ENCODE measurements at places on chromosomes 6 and 20.

GRCh38 chr6:46134216-46134615 lies 4.4 kb downstream of the ENPP4 start:
- DNase-seq: no peak

GRCh38 chr6:157185986-157186385 lies 137.3 kb downstream of the TMEM242 start:
- no peak for DNase-seq

DNA sequence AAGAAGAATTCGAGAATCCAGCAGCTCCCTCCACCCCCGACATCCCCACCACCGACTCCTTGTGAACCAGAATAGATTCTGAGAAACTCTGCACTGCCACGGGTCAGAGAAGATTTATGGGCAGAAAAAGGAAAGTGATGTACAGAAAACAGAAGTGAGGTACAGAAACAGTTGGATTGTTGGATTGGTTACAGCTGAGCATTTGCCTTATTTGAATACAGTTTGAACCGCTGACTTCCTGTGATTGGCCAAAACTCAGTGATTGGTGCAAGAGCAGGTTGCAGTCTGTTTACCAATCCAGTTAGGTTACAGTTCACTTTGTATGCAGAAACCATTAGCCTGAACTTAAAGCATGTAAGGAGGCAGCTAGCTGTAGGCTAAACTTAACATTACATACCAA lies 131.2 kb upstream of the HDDC2 start:
- no peak for DNase-seq

DNA sequence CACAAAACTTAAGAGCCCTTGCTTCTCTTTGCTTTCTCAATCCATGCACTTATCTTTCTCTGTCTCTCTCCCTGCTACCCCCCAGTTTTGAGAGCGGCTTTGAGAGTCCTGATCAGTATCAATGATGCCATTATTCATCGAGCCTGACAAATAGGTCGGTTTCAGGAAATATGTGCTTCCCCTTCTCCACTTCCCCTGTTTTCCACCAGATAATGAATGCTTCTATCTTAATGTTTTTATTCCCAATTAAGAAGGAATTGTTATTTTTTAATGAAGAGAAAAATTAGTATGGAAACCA lies 117.7 kb downstream of the KIF13A start:
- no peak for DNase-seq

- no peak for DNase-seq
Observed at GRCh38 chr6:56875961-56876360, 78.9 kb upstream of the BEND6 start.

- DNase-seq: no peak
Observed at GRCh38 chr6:7045331-7045730, 62.4 kb upstream of the RREB1 start.

- DNase-seq: no peak
Observed at GRCh38 chr6:45786355-45786781, 229.3 kb downstream of the CLIC5 start.

- DNase-seq: no peak
Observed at GRCh38 chr6:163173741-163174140, 240.8 kb upstream of the QKI start.

GRCh38 chr6:36824253-36824652 lies 15.0 kb downstream of the CPNE5 start:
- DNase-seq: no peak

GRCh38 chr6:165404697-165405096 lies 95.3 kb upstream of the C6orf118 start:
- DNase-seq: no peak

DNA sequence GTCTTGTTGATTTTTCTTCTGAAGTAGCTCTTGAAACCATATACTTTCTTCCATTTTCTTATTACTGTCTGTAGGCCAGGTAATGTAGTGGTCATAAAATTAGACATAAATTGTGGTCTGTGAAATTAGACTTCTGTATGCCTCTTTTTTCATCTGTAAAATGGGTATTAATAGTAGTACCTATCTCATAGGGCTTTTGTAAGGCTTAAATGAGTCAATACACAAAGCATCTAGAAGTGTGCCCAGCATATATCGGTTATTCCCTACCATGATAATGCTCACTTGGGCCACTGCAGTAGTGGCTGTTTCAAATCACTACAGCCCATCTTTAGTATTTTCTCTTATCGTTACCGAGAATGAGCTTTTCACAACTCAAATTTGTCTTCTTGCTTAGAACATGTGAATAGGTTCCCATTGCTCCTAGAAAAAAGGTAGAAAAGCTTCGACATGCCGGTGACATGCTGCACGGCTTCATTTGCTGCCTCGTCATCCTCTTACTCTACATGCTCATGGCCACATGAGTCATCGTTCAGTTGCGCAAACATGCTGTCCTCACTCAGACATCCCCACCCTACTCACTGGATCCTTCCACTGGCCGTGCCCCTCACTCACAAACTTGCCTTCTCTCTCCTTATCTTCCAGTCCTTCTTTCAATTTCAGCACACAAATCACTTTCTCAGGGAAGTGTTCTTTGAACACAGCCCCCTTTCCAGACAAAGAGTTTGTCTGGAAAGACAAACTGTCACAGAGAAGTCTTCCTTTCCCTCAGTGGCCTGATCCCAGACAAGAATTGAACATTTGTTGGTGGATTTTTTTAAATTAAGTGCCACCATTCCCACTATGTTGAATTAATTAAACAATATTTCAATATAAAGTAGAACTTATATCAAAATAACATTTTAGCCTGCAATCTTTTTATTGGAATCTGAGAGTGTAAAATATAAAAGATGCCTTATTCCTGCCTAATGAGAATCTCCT lies 32.2 kb upstream of the ERVFRD-1 start:
- no peak for DNase-seq

GRCh38 chr20:44800391-44801046 lies 9.8 kb downstream of the RIMS4 start:
- no peak for DNase-seq

DNA sequence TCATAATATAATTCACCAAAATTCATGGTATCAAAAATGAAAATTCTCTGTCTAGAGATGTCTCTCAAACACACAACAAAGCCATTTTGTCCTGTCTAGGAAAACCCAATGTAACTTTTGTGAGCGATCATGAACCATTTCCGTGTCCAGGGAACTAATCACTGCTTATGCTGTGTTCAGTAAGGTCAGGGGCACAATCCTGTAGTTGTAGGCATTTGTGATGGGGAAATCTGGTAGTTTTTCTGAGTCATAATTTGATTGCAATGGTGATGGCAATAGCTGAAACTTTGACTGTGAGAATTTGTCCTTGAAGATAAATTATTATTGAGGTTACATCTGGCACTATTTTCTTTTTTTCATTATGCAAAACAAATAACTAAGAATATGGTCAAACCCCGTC lies 21.0 kb upstream of the GCLC start:
- DNase-seq: no peak

- no peak for DNase-seq
Observed at GRCh38 chr20:22379472-22379871, 204.9 kb downstream of the FOXA2 start.

- no peak for DNase-seq
Observed at GRCh38 chr20:62780204-62780603, 16.1 kb upstream of the MRGBP start.

GRCh38 chr6:139536751-139537617 lies 162.5 kb upstream of the CITED2 start:
- no peak for DNase-seq

GRCh38 chr6:117456250-117456649 lies 26.2 kb upstream of the DCBLD1 start:
- no peak for DNase-seq

DNA sequence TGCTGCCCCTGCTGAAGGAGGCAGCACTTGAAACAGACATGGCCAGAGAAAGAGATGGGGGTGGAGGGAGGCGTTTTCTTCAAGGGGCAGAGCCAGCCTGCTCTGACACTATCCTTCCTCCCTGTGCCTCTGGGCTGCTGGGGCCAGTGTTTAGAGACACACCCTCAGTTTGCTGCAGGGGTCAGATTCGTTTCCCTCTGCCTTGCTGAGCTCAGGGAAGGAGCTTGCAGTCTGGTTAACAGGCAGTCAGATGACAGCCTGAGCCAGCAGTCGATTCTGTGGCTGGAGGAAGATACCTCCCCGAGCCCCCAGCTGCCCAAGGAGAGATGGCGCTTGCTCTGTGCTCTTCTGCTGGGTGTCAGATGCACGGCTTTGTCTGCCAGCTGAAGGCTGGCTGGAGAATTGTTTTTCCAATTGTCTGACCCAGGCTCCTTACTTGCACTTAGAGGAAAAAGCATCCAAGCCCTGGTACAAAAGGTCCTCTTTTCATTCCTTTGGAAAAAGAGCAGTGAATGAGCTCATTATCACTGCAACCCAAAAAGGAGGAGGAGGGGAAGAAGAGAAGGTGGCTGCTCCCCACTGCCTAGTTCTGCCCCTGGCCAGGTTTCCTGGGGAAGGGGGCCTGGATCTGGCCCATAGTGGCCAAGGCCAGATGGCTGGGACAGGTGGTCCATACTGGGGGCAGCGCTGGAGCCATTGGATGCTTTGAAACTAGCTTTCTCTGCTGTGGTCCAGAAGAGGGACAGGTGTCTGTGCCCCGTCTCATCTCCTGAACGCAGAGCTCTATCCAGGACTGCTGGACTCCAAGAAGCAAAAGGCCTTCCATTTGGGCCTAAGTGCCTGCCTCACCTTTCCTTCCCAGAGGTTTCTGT lies 88.2 kb downstream of the TCP11 start:
- no peak for DNase-seq

DNA sequence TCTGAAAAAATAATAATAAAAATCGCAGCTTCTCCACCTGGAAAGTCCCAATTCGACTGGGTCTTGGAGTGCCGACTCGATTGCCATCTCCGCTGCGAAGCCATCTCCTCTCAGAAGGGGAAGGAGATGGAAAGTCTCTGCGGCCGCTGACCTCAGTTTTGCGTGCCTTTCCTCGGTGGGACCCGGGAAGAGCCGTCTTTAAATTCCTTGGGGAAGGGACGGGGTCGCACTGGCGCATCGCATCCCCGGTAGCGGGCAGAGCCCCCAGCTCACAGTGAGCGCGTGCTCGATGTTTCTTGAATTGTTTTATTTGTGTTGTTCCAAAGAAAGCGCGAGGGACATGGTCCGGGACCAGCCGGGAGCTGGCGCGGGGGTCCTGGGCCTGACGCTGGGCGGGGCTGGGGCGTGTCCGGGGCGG lies 270 bp upstream of the TIAM2 start:
- no peak for DNase-seq

GRCh38 chr6:43962458-43962857 lies 164.8 kb downstream of the MRPL14 start:
- no peak for DNase-seq

GRCh38 chr6:39402239-39402751 lies 79.8 kb upstream of the KCNK16 start:
- DNase-seq: no peak

DNA sequence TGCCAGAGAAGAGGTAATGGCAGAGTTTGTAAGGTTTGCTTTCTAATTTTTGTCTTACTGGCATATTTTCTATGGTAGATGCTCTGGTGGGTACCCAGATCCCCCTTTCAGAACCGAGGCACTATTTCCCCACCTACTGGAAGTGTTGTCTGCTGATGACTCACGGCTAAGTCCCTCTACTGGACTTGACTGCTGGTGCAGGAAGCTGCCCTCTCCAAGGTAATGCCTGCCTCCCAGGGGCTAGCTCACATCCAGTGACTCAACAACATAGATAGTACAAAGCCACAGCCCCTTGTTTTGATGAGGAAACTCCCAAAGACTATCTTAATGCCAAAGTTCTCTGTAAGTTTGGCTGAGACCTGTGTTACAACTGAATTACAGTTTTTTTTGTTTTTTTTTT lies 285.4 kb upstream of the FLRT3 start:
- no peak for DNase-seq

DNA sequence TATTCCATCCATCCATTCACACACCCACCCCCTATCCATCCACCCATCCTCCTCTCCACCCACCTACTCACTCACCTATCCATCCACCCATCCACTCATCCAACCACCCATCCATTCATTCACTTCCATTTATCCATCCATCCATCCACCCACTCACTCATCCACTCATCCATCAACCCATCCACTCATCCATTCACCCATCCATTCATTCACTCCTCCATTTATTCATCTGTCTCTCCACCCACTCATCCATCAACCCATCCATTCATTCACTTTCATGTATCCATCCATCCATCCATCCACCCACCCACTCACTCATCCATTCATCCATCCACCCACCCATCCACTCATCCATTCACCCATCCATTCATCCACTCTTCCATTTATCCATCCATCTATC lies 84.1 kb downstream of the SRC start:
- no peak for DNase-seq

DNA sequence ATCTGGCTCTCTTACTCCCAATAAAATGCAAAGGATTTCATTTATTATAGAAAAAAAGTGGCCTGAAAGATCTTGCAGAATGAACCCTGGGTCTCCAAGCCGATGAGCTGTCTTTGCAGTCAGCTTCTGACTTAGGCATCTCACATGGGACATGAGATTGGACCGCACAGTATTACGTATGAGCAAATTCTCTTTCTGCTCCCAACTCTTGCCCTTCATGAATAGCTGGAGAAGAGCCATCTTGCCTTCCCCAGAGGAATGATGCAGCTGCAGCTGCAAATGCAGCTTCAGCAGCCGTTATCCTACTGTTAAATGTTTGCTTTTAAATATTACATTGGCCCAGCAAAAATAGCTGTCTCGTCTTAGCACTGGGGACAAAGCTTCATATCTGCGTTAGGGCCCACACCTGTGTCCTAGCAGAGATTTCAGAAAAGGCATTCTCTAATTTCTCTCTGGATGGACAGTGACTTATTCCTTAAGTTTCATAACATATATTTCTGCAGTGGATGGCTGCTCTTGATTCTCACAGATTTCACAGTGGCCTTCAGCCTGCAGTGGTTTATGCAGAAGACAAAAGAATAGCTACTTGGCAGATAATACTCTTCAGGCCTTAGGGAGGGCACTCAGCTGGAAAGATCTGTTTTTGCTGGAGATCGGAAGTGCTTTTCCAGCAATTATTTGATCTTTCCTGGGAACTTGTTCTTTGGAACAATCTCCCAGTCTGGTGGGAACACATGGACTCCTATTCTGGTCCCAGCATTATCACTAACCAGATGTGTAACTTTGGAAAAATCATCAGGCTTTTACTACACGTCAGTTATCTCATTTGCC lies 129.2 kb downstream of the FYN start:
- DNase-seq: no peak

DNA sequence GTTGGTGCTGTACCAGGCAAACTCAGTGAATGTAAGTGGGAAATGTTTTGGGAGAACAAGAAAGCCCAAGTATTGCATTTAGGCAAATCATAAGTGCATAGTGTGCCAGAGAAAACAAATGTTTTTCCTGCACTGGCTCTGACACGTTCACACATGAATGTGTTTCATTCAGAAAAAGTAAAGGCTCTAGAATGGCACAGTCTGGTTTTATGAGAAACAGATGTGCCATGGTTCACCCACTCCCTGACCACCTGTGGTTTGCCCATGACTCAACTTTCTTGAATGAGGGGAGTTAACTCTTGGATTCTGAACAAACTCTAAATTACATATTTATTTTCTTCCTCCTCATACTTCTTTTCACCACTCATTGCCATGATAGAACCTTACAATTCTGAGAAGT lies 126.9 kb downstream of the KCNQ5 start:
- no peak for DNase-seq

DNA sequence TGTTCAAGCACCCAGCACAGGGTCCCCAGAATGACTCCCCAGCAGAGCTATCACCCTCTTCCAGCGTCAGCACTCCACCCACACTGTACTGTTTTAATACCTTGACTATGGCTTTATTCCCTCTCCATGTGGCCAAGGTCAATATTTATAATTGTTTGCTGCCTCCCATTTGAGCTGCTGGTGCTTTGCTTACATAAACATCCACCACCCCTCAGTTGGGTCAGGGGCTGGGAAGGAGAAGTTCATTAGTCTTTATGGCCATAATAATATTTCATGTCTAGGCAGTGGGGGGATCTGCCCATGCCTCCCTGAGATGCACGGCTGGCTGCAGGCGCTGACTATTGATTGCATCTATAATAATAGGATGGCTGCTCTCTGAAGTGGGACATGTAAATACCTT lies 41.8 kb upstream of the SAYSD1 start:
- no peak for DNase-seq
